Naive thymus-derived CD8-positive, alpha-beta T cell (primary cell): ENCODE measurements at places on chromosomes 7 and 10. TPM values are rescaled to one million over a fixed set of nuclear protein-coding genes. Genes with fewer than 3 reads are reported as not detected.

Gene NCF1
- total RNA-seq: 13.0 TPM

GRCh38 chr7:36763132-36763816, 39.0 kb upstream of the AOAH start:
- DNase-seq: no peak
- H3K4me1 ChIP-seq: peaks cover 29% of the 10 kb centered on the region
- H3K27me3 ChIP-seq: no peaks in the 10 kb centered on the region
- H3K36me3 ChIP-seq: no peaks in the 10 kb centered on the region
- no peak overlapping the region for H3K27ac ChIP-seq

Gene EN2
- total RNA-seq: not detected

Gene DNA2
- 7.4 TPM for total RNA-seq

Gene ASZ1
- total RNA-seq: not detected

Gene SH2D4B
- 0.36 TPM for total RNA-seq

GRCh38 chr7:128821724-128822123, 8.5 kb upstream of the FLNC start:
- H3K4me3 ChIP-seq: no peak overlapping the region
- no peak overlapping the region for H3K27ac ChIP-seq
- no peak for DNase-seq
- H3K27me3 ChIP-seq: peaks cover 15% of the 10 kb centered on the region
- H3K4me1 ChIP-seq: peaks cover 20% of the 10 kb centered on the region

Gene ATOH7
- not detected for total RNA-seq

Gene ZNF485
- 11.7 TPM for total RNA-seq

DNA sequence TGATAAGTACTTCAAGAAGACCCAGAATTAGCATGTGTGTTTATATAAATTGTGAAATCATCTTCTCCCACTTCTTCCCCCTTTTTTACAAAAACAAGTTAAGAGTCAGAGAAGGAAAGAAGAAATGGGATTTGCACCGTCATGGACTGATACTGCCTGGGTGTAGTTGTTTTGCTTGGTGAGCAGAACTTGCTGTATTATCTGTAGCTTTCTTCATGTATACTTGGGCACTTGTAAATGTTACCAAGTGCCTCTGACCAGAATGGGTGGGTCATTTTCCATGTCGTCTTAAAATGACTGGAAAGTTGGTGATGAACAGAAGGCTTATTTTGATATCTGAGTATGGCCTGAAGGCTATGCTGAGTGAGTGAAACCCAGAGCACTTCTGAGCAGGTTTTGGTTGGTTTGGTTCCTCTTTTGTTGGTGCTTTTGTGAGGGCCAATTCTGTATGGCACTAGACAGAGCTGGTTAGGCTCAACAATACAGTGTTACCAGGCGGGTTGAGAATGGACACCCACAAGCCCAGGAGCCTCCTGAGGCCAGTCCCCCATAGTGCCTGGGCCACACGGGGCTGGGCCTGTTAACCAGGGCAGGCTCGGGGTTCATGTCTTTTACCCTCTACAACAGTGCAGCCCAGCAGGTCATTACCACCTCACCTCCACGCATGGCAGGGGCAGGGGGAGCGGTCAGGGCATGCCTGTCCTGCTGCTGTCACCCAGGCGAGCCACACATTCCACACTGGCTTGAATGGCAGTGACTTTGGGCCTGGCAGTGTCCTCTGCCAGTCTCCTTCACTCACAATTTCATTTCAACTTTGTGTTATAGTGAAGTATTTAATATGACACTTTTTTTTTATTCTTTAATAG, 115.1 kb downstream of the CCNY start:
- H3K4me3 ChIP-seq: peak overlapping the region; percentile 22
- no peaks in the 10 kb centered on the region for H3K27me3 ChIP-seq
- peaks cover 91% of the 10 kb centered on the region for H3K4me1 ChIP-seq
- H3K27ac ChIP-seq: peak overlapping the region; percentile 82
- DNase-seq: no peak
- H3K36me3 ChIP-seq: peaks cover 2% of the 10 kb centered on the region

Gene GIMAP8
- 66.8 TPM for total RNA-seq

Gene MRLN
- not detected for total RNA-seq

Gene TMEM225B
- 2.5 TPM for total RNA-seq

GRCh38 chr10:79127151-79127961, 58.6 kb downstream of the ZMIZ1 start:
- no peak overlapping the region for H3K27ac ChIP-seq
- no peak for DNase-seq
- no peaks in the 10 kb centered on the region for H3K36me3 ChIP-seq
- H3K4me1 ChIP-seq: peaks cover 31% of the 10 kb centered on the region

GRCh38 chr10:4227586-4227985, 442.6 kb upstream of the KLF6 start:
- no peaks in the 10 kb centered on the region for H3K27me3 ChIP-seq
- H3K4me3 ChIP-seq: no peak overlapping the region
- H3K27ac ChIP-seq: no peak overlapping the region

Gene AGAP6
- total RNA-seq: 27.2 TPM

Gene UPK3B
- 8.4 TPM for total RNA-seq

DNA sequence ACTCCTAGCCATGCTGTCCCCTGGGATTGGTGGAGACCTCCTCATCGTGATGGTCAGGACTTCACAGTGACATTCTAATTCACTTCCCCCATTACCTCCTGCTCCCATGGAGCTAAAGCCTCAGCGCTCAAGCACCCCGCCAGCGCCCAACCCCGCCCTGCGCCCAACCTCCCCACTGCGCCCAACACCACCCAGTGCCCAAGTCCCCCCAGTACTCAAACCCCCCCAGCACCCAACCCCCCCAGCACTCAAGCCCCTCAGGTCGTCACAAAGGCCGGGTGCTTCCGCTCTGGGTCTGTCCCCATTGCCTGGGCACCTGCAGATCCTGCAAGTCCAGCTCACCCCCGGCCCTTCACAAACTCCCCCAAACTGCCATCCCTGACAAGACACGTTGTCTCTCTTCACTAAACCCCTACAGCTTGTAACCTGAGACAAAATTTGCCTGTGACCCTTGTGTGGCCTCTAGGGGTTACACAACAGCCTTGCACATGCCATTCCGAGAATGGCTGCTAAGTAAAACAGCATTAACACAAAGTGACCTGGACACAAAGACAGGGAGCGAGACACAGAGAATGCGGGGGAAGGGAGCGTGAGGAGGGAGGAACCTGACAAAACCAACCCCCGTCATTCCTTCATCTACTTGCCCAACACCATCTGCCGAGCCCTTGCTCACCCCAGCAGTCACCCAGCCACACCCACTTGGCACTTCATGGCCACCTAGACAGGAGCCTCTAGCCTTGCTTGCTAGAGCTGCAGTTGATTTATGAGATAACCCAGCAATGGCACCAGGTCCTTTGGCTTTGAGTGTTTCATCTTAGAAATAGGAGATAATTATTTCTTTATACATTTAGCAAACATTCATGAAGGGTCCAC, 107.8 kb downstream of the ADARB2 start:
- no peak for DNase-seq
- no peaks in the 10 kb centered on the region for H3K36me3 ChIP-seq
- peaks cover 16% of the 10 kb centered on the region for H3K27me3 ChIP-seq
- H3K4me3 ChIP-seq: no peak overlapping the region
- H3K27ac ChIP-seq: no peak overlapping the region

DNA sequence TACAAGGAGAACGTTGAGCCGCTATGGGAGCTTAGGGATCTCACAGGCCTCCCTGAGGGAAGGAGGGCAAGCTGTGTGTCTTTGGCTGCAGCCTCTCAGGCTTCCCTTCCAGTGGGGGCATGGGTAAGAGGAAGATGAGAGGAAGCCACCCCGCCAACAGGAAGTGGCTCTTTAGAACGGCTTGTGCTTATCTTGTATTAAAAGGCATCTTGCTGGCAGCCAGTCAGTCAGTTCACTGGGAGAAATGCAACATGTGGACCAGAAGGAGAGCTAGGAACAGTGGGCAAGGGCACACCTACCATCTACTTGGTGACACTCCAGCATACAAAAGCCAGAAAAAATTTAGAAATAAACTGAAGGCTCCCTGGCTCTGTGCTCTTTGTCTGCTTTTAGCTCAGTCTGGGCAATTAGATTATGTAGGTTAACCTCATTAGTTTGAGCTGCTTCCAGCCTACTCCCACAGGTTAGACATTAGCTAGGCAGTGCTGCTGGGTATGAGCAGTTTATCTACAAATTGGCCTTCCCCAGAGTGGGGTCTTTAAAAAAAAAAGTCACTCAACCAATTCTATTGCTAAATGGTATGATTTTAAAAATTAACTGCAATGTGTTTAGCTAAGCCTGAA, 595.9 kb downstream of the KCNMA1 start:
- peak; percentile 68 for DNase-seq
- peak overlapping the region; percentile 73 for H3K27ac ChIP-seq
- peak overlapping the region; percentile 78 for H3K4me3 ChIP-seq
- H3K27me3 ChIP-seq: no peaks in the 10 kb centered on the region

- no peak for DNase-seq
- H3K4me1 ChIP-seq: peaks cover 25% of the 10 kb centered on the region
- H3K27me3 ChIP-seq: no peaks in the 10 kb centered on the region
- peaks cover 12% of the 10 kb centered on the region for H3K36me3 ChIP-seq
- H3K4me3 ChIP-seq: no peak overlapping the region
Measured at GRCh38 chr10:50438049-50438936, 185.5 kb downstream of the SGMS1 start.

DNA sequence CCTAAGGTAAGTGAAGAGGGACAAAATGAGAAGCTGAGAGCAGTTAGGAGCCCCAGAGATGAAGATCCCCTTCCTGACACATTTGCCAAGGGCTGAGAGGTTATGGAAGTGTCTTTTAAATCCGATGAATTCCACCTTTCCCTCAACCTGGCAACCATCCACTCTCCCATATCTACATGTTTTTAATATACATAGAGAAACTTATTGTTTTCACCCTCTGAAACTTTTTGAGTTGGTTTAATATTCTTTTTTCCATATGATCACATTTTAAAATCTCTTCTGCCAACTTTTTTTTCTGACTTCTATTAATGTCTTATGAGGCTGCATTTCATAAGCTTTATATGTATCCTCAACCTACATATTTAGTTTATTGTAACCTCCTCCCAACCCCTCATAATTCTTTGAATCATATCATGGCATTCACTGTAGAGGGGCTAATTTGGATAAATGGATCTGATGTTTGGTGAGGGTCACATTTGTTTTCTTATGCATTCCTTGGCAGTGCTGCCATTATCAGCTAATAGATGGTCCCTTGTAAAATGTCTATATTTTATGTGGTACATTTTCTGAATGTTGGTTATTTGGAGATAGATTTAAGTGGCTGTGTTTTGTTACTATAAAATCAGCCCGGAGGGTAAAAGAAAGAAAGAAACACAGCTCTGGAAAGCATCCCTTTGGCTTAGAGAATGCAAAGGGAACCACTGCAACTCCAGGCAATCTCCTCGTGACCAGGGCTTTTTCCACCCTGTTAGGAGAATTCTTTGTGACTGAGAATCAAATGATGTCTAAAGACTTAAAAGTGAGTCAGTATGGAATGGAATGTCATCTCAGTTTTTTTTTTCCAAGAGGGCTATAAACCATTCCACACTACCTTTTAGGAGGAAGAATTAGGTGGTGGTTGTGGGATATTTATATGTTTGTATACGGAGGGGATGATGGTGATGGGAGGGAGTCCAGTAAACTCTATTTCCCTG, 334.4 kb downstream of the SUGCT start:
- no peaks in the 10 kb centered on the region for H3K36me3 ChIP-seq
- no peak overlapping the region for H3K27ac ChIP-seq
- no peak for DNase-seq
- H3K4me1 ChIP-seq: no peaks in the 10 kb centered on the region

Gene LRRD1
- total RNA-seq: not detected

GRCh38 chr10:133616371-133617130, 10.0 kb downstream of the FRG2B start:
- H3K4me3 ChIP-seq: no peak overlapping the region
- DNase-seq: no peak
- no peak overlapping the region for H3K27ac ChIP-seq
- peaks cover 20% of the 10 kb centered on the region for H3K27me3 ChIP-seq
- H3K4me1 ChIP-seq: no peaks in the 10 kb centered on the region

GRCh38 chr10:31197886-31198285, 121.1 kb upstream of the ZEB1 start:
- no peak for DNase-seq
- H3K27ac ChIP-seq: no peak overlapping the region
- H3K36me3 ChIP-seq: no peaks in the 10 kb centered on the region
- no peaks in the 10 kb centered on the region for H3K27me3 ChIP-seq
- H3K4me1 ChIP-seq: no peaks in the 10 kb centered on the region

- no peak overlapping the region for H3K27ac ChIP-seq
- H3K36me3 ChIP-seq: no peaks in the 10 kb centered on the region
- no peaks in the 10 kb centered on the region for H3K4me1 ChIP-seq
- DNase-seq: no peak
- H3K27me3 ChIP-seq: peaks cover 3% of the 10 kb centered on the region
- no peak overlapping the region for H3K4me3 ChIP-seq
Measured at GRCh38 chr10:128871671-128872231, 595.3 kb upstream of the MGMT start.

- no peak overlapping the region for H3K27ac ChIP-seq
- no peaks in the 10 kb centered on the region for H3K36me3 ChIP-seq
- no peaks in the 10 kb centered on the region for H3K27me3 ChIP-seq
- H3K4me1 ChIP-seq: no peaks in the 10 kb centered on the region
- DNase-seq: no peak
Measured at GRCh38 chr10:88411772-88412349, 171.3 kb downstream of the RNLS start.

- no peak overlapping the region for H3K27ac ChIP-seq
- DNase-seq: no peak
- peaks cover 5% of the 10 kb centered on the region for H3K27me3 ChIP-seq
- H3K36me3 ChIP-seq: no peaks in the 10 kb centered on the region
- peaks cover 11% of the 10 kb centered on the region for H3K4me1 ChIP-seq
Measured at GRCh38 chr7:138890499-138891445, 90.4 kb downstream of the KIAA1549 start.

- H3K36me3 ChIP-seq: peaks cover under 1% of the 10 kb centered on the region
- H3K4me3 ChIP-seq: peak overlapping the region; percentile 92
Measured at GRCh38 chr7:26293569-26294308, 2.1 kb downstream of the SNX10 start.

Gene ADARB2
- total RNA-seq: not detected

Gene STEAP2
- total RNA-seq: not detected

Gene PKD2L1
- not detected for total RNA-seq

- no peak overlapping the region for H3K4me3 ChIP-seq
- no peaks in the 10 kb centered on the region for H3K4me1 ChIP-seq
- H3K36me3 ChIP-seq: peaks cover 14% of the 10 kb centered on the region
- H3K27ac ChIP-seq: no peak overlapping the region
- H3K27me3 ChIP-seq: no peaks in the 10 kb centered on the region
- no peak for DNase-seq
Measured at GRCh38 chr7:96676919-96677318, 32.7 kb downstream of the SEM1 start.

Gene MMRN2
- total RNA-seq: not detected

DNA sequence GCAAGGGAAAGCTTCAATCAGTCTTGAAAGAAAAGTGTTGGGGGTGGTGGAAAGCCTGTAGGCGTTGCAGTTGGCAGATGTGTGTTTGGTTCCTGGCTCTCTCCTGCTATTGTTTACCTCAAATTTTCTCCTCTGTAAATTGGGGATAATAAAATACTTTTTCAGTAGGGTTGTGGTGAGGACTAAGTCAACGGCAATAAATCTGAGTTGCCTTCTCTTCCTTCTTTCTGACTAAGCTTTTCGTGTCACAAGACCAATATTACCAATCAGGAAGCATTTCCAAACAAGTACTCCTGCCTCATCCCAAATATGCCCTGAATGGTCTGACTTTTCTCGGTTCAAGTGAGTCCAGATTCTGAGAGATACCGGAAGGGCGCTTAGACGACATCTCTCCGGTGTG, 54.0 kb downstream of the CREB5 start:
- no peak overlapping the region for H3K27ac ChIP-seq
- H3K4me3 ChIP-seq: no peak overlapping the region
- no peaks in the 10 kb centered on the region for H3K27me3 ChIP-seq
- no peaks in the 10 kb centered on the region for H3K36me3 ChIP-seq

GRCh38 chr10:31288001-31288400, 31.0 kb upstream of the ZEB1 start:
- H3K27ac ChIP-seq: no peak overlapping the region
- DNase-seq: no peak
- H3K4me1 ChIP-seq: no peaks in the 10 kb centered on the region
- no peaks in the 10 kb centered on the region for H3K36me3 ChIP-seq
- H3K4me3 ChIP-seq: no peak overlapping the region
